ENCODE measurements at places on chromosomes 5 and 9. TPM values are rescaled to one million over a fixed set of nuclear protein-coding genes. Genes with fewer than 3 reads are reported as not detected.

GRCh38 chr9:4145482-4145881 lies 154.4 kb downstream of the GLIS3 start:
- no peak overlapping the region for H3K4me3 ChIP-seq
- H3K4me1 ChIP-seq = no peaks in the 10 kb centered on the region
- no peak for DNase-seq
- no peaks in the 10 kb centered on the region for H3K36me3 ChIP-seq
- H3K27me3 ChIP-seq = no peaks in the 10 kb centered on the region

OLFML2A gene
- 41.1 TPM for total RNA-seq

CDC14B gene
- total RNA-seq = 26.4 TPM

SYNPO gene
- 715 TPM for total RNA-seq

TTC23L gene
- total RNA-seq = not detected

DNA sequence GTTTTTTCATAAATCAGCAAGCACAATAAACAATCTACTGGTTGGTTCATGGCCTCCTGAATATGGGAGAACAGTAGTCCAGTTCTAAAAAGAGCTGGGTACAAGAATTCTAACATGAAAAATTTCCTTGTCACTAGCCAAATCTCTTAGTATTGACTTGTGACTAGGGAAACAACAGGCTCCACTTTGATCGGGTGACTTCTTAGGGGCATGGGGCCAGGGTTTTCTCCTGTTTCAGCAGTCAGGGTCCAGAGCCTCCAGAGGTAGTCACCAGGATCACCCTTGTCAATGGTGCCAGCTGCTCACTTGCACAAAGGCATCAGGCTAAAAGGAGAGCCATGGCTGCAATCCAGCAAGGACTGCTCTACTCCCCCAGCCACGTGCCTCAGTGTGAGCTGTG lies 38.1 kb downstream of the LPAR1 start:
- H3K27me3 ChIP-seq = no peaks in the 10 kb centered on the region
- no peaks in the 10 kb centered on the region for H3K4me1 ChIP-seq
- H3K36me3 ChIP-seq = no peaks in the 10 kb centered on the region
- H3K4me3 ChIP-seq = no peak overlapping the region
- DNase-seq = no peak

KIF24 gene
- total RNA-seq = 0.63 TPM

- H3K4me3 ChIP-seq = no peak overlapping the region
- no peak overlapping the region for H3K27ac ChIP-seq
- H3K27me3 ChIP-seq = peaks cover 8% of the 10 kb centered on the region
Measured at GRCh38 chr5:1014781-1015221, 6.2 kb downstream of the NKD2 start.

SSBP2 gene
- total RNA-seq = 40.7 TPM

CARD9 gene
- total RNA-seq = 1.2 TPM

LPAR1 gene
- total RNA-seq = 12.4 TPM

DNA sequence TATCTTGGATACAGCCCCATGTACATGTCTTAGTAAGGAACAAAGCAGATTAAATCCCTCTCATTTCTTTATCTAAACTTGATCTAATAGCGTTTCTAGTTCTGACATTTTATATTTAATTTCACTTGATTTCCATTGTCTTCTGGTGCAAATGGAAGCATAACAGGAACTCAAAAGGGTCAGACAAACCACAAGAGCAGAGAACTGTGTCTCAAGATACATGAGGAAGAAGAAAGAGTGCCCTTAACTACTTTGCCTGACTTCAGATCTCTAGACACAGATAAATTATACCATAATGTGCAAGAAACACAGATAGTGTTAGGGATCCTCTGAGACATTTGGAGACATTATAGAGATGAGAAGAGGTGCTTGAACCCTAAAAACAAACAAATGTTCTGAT lies 20.7 kb upstream of the STX17 start:
- DNase-seq = no peak
- no peaks in the 10 kb centered on the region for H3K4me1 ChIP-seq
- no peaks in the 10 kb centered on the region for H3K36me3 ChIP-seq
- H3K4me3 ChIP-seq = no peak overlapping the region

DNA sequence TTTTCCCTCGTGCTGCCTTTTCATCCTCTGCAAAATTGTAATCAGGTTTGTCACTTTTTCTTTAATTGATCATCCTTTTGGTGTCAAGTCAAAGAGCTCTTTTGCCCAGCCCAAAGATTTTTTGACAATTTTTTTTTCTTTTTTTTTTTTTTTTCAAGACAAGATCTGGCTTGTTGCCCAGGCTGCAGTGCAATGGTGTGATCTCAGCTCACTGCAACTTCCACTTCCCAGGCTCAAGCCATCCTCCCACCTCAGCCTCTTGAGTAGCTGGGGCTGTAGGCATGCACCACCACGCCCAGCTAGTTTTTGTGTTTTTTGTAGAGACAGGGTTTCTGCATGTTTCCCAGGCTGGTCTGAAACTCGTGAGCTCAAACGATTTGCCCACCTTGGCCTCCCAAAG lies 36.7 kb downstream of the CDK7 start:
- no peak overlapping the region for H3K27ac ChIP-seq
- H3K4me1 ChIP-seq = peaks cover 17% of the 10 kb centered on the region
- H3K4me3 ChIP-seq = no peak overlapping the region
- no peaks in the 10 kb centered on the region for H3K27me3 ChIP-seq
- H3K36me3 ChIP-seq = peaks cover 57% of the 10 kb centered on the region

DNA sequence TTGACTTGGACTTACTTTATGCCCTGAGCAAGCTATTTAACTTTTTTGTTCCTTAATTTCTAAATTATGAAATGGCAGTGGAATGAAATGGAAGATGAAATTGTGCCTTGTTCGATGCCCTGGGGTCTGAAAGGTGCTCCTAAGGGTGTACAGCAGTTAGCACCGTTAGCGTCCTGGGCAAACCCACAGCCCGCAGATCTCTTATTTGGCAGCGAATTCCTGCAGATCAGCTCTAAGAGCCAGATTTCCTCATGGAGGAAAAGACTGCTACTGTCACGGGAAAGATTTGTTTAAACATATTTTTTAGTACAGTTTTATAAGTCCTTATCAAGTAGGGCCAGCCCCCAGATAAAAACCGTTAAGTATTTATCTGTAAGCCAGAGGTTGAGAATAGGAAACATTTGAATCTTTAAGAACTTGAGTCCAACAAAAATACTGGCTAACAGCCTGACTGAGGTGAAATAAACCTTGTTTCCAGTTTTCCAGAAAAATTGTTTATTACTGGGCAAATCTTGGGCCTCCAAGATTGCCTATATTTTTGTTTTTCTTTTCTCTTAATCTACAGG lies 216.5 kb upstream of the DMRT1 start:
- peaks cover 80% of the 10 kb centered on the region for H3K4me1 ChIP-seq
- no peaks in the 10 kb centered on the region for H3K27me3 ChIP-seq
- peak overlapping the region; percentile 37 for H3K4me3 ChIP-seq
- DNase-seq = no peak

- H3K27ac ChIP-seq = no peak overlapping the region
- peaks cover 51% of the 10 kb centered on the region for H3K4me1 ChIP-seq
- no peak overlapping the region for H3K4me3 ChIP-seq
Measured at GRCh38 chr5:39040875-39041274, 33.3 kb downstream of the RICTOR start.

DNA sequence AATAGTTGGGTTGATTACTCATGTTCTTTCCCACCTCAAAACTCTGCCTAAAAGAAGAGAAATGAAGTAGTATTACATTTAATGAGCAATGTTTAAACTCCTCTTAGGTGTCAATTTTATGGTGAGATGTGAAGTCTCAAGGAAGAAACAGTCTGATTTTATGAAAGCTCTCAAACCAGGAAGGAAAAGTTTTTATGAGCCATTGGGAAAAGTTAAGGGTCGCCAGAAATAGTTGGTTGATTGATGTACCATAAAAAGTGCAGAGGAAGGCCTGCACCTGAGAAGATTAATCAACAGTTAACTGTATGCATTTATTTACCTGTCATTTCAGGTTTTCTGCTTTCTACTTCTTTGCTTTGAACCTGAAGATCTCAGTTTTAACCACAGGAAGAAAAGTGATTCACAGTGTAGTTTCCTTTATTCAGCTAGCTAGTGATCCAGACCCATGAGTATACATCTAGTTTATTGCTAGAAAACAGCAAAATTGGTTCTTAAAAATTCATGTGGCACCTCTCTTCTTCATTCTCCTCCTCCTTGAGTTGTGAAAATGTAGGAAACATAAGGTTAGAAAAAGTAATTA lies 133.1 kb downstream of the CSNK1G3 start:
- H3K4me3 ChIP-seq = no peak overlapping the region
- H3K36me3 ChIP-seq = no peaks in the 10 kb centered on the region
- H3K27ac ChIP-seq = no peak overlapping the region
- H3K27me3 ChIP-seq = no peaks in the 10 kb centered on the region
- no peak for DNase-seq

GRCh38 chr5:134464988-134465815 lies 53.5 kb upstream of the CDKN2AIPNL start:
- no peaks in the 10 kb centered on the region for H3K36me3 ChIP-seq
- peak; percentile 24 for DNase-seq
- H3K4me1 ChIP-seq = peaks cover 47% of the 10 kb centered on the region
- H3K27ac ChIP-seq = peak overlapping the region; percentile 100
- peak overlapping the region; percentile 70 for H3K4me3 ChIP-seq

GRCh38 chr5:11607944-11608483 lies 296.2 kb downstream of the CTNND2 start:
- peaks cover 13% of the 10 kb centered on the region for H3K4me1 ChIP-seq
- no peak for DNase-seq
- no peaks in the 10 kb centered on the region for H3K36me3 ChIP-seq
- H3K27ac ChIP-seq = no peak overlapping the region

DNA sequence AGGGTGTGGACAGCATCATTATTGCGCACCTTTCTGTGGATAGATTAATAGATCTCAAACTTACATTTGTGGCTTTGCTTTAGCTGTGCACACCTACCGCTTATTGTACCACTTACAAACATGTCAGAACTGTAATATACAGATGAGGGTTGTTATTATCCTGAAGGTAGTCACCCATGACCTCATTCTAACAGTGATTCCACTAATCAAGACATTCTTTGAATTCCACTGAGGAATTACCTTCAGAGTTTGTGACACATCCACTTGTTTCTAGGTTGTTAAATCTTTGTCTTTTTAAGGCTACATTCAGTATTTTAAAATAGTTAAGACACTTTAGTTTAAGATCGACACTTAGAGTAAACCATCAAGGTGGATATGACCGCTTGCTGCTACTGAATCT lies 7.8 kb downstream of the KCNV2 start:
- H3K4me1 ChIP-seq = peaks cover 19% of the 10 kb centered on the region
- no peaks in the 10 kb centered on the region for H3K27me3 ChIP-seq
- no peak for DNase-seq
- H3K27ac ChIP-seq = no peak overlapping the region
- no peaks in the 10 kb centered on the region for H3K36me3 ChIP-seq

DNA sequence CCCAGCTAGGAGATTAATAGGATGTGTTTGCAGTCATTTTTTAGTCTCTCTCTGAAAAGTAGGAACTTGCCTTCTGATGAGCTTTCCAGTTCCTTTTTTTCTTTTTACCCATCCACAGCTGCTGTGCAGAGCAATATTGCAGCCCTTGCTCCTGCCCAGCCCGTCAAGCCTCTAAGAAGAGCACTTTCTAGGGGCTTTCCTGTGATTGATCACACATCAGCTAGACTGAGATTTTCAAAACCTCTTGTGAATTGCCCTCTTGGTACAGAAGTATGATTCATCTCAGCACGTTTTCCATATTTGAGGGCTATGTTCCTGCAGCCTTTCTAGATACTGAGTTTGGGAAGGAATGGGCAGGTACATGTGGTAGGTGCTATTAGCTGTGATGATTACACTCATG lies 93.9 kb downstream of the GALNT10 start:
- no peaks in the 10 kb centered on the region for H3K27me3 ChIP-seq
- H3K4me1 ChIP-seq = peaks cover 43% of the 10 kb centered on the region
- H3K27ac ChIP-seq = no peak overlapping the region

GRCh38 chr5:131649161-131649560 lies 14.1 kb upstream of the RAPGEF6 start:
- H3K27ac ChIP-seq = no peak overlapping the region
- H3K36me3 ChIP-seq = peaks cover 87% of the 10 kb centered on the region

- H3K27ac ChIP-seq = peak overlapping the region; percentile 88
- peaks cover 27% of the 10 kb centered on the region for H3K36me3 ChIP-seq
- no peaks in the 10 kb centered on the region for H3K27me3 ChIP-seq
- H3K4me3 ChIP-seq = peak overlapping the region; percentile 97
- peaks cover 52% of the 10 kb centered on the region for H3K4me1 ChIP-seq
- no peak for DNase-seq
Measured at GRCh38 chr5:171388816-171389168, 1.1 kb downstream of the NPM1 start.

SH3RF2 gene
- total RNA-seq = 376 TPM

DNA sequence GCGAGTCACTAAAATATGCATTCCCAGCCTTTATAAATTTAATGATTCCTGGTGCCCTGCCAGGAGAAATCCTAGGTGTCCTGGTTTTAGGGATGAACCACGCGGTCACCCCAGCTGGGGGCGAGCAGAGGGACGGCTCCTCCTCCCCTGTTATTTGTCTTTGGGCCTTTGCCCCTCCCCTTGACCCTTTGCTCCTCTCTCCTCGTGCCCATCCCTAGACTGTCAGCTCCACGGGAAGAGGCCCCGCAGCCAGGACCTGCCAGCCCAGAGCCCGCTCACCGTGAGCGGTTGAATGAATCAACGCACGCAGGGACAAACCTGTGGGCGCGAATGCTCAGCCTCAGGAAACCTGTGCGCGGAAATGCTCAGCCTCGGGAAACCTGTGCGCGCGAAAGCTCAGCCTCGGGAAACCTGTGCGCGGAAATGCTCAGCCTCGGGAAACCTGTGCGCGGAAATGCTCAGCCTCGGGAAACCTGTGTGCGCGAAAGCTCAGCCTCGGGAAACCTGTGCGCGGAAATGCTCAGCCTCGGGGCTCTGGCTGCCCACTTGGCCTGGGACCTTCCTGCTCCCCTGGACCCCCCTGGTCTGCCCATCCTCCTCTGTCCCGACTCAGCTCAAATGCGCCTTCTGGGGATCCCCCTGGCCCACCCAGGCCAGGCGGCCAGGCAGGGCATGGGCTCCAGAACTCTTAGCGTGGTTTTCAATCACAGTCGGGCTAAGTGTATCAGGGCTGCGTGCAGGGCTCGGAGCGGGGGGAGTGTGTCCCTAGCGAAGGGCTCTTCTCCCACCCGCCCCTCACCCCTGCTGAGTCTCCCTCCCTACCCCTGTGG lies 140.5 kb upstream of the COL5A1 start:
- H3K4me1 ChIP-seq = peaks cover 13% of the 10 kb centered on the region
- DNase-seq = peak; percentile 12
- H3K27me3 ChIP-seq = peaks cover 68% of the 10 kb centered on the region
- H3K36me3 ChIP-seq = no peaks in the 10 kb centered on the region

- H3K36me3 ChIP-seq = peaks cover 9% of the 10 kb centered on the region
- H3K27me3 ChIP-seq = no peaks in the 10 kb centered on the region
- H3K4me1 ChIP-seq = peaks cover 20% of the 10 kb centered on the region
- H3K27ac ChIP-seq = no peak overlapping the region
- DNase-seq = no peak
Measured at GRCh38 chr9:37449862-37450632, 15.2 kb downstream of the ZBTB5 start.

DNA sequence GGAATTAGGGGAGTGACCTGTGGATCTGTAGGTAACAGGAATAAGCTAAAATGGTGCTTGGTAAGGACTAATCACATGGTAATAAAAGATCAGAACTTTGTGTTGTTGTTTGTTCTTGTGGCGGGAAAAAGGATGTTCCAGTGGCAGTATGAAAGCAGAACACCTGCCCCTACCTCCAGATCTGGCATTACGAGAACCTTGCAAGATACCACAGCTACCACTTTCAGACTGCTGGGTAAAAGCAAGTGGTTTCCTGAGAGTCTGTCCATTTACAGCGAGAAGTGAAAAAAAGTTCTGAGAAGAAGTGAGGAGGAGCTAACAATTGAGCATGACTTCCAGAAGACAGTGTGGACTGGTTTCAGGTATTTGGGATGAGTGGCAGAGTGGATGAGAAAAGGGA lies 252.5 kb downstream of the TLE4 start:
- H3K27me3 ChIP-seq = peaks cover 43% of the 10 kb centered on the region
- no peak overlapping the region for H3K4me3 ChIP-seq
- DNase-seq = no peak
- no peaks in the 10 kb centered on the region for H3K36me3 ChIP-seq
- H3K4me1 ChIP-seq = no peaks in the 10 kb centered on the region

Measured in left ventricle myocardium inferior (tissue), 1 donor.